ENCODE measurements at places on chromosomes 1 and 21.
A peak's percentile ranks its signal among the peaks of the same experiment; 100 is the strongest.

DNA sequence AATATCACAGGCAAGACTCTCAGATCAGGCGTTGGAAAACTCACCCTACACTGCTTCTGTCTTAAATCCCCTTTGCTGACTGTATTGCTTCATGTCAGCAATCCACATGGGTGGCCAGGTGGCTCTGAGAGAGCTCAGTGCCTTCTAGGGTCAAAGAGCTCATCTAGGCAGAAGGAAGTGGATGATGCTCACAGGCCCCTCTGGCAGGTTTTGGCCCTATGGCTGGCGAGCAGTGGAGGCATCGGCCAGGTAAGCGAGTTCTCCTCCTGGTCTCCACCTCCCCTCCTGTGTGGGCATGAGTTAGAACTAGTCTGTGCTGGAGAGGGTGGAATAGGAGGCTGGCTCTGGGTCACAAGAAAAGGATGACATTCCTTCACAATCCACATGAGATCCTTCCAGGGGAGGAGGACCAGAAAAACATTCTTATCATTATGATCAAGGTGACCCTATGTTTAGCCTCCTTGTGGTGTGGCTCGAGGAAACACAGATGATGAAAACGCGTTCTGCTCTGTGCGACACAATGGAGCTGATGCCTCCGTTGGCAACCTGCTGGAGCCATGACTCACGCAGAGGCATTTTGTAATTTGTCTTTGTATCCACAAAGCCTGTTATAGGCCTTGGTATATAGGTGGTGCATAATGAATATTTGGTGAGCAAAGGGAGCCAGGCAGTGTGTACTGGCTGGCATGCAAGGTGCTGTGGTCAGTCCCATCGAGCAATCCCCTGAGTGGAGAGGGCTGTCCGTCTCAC lies 264.6 kb upstream of the RAB4A start:
- DNase-seq: no peak

GRCh38 chr1:83090195-83090594 lies 908.7 kb downstream of the TTLL7 start:
- no peak for DNase-seq

GRCh38 chr1:47189844-47190508 lies at the start of gene PDZK1IP1:
Gene PDZK1IP1 (minus strand): TSS chr1:47190036. CDS start chr1:47189932, 104 bp downstream.
- peak; percentile 36 for DNase-seq

DNA sequence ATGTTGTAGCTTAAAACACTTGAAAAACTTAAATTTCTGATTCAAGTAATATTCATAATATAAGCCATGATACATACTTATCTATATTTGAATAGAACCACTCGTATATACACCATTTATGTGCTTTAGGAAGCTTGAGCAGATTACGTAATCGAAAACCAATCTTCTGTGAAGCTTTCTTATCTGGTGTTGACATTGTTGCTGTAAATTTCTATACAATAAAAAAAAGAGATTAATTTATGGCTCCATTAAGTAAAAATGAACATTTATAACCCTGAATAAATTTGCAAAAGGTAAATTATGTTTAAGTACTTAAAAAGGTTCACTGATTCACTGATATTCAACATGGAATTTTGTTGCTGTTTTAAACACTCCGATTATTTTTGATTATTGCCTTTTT lies 21.4 kb downstream of the LIN9 start:
- no peak for DNase-seq

DNA sequence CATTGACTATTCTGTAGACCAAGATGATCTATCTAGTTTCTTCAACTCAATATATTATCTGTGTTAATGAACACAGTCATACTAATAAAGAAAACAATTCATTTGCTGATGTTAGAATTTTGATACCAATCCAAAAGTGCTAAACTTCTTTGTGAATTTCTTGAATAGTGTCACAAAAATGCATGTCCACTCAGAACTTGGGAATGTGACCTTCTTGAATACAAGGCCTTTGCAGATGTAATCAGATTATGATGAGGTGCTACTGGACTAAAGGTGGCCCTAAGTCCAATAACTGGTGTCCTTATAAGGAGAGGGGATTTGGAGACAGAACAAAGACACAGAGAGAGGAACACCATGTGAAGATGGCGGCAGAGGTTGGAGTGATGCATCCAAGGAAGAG lies 305.8 kb upstream of the ZP4 start:
- no peak for DNase-seq

DNA sequence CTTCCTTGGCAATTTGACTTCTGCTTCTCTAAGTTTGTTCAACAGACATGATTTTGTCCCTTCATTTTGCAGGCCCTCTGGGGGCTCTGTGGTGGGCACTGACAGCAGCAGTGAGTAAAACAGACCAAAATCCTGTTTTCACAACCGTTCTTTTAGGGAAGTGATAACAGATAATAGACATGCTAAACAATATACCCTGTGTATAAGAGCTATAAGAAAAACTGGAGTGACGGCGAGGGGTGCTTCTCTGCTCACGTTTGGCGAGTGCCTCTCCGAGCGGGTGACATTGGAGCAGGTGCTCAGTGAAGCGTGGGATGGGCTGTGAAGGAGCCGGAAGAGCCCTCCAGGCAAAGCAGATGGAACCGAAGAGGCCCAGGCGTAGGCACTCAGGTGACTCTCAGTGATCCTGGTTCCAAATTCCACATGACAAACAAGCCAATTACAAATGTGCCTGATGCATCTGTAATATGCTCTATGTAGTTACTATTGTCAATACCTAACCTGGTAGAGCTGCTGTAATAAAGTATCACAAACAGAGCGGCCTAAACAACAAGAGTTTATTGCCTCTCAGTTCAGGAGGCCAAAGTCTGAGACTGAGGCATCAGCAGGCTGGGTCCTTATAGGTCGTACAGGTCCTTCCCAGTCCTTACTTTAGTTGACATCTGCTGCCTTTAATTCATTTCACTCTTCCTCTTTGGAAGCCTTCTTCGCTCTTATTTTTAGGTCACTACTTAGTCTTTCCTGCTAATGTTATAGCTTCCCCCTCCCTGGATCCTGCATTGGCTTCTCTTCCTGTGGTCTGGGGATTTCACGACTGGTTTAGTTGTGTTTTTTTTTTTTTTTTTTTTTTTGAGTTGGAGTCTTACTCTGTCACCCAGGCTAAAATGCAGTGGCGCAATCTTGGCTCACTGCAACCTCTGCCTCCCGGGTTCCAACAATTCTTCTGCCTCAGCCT lies 20.1 kb downstream of the OR2B11 start:
- DNase-seq: no peak

GRCh38 chr1:34292472-34292871 lies 115.8 kb downstream of the C1orf94 start:
- no peak for DNase-seq

DNA sequence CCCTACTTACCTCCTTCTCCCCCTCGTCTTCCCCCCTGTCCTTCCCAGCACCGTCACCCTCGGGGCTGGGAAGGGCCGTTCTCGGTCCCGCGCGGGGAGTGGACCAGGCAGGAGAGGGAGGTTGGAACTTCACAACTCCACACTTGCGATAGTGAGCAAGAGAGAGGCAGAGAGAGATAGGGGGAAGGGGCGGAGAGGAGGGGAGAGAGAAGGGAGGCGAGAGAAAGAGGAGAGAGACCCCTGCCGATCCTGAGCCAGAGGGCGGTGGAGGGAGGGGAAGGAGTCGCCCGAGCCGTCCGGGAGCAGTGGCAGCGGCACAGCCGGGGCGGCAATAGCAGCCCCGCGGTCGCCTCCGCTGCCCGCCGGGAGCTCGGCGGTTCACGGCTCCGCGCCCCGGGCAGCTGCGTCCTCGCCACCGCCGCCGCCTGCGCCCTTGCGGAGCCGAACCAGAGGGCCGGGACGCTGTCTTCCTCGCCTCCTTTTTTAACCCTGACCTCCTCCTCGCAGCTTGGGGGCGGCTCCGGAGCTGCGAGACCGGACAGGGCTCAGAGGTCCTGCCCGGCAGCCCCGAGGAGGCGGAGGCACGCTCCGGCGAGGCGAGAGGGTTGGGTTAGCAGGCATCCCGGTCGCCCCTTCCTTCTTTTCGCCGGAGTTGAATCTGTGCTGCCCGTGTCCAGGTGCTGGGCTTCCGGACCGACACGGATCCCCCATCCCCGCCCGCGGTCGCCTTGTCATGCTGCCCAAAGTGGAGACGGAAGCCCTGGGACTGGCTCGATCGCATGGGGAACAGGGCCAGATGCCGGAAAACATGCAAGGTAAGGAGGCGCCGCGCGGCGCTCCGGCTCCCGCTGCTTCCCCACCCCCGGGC lies 11.7 kb downstream of the NR5A2 start:
- DNase-seq: no peak

- DNase-seq: no peak
Measured at GRCh38 chr1:11289064-11289463, 16.1 kb downstream of the UBIAD1 start.

GRCh38 chr1:171254859-171255258 lies 6.6 kb downstream of the FMO1 start:
- DNase-seq: no peak

DNA sequence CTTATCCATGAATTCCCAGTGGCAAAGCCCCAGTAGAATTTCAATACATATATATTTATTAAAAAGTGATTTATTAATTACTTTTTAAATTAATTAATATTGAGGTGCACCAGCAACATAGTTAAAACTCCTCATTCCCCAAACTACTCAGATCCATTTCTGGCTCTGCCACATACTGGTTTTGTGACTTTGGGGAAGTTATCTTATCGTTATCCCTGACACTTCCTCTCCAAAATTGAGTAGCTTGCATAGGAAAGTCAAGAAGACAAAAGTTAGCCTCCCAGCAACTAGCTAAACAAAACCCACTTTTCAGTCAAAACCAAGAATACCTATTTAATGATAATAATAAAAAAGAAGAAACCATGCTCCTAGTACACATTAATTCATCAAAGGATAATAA lies 35.9 kb downstream of the TCP10L start:
- DNase-seq: no peak

DNA sequence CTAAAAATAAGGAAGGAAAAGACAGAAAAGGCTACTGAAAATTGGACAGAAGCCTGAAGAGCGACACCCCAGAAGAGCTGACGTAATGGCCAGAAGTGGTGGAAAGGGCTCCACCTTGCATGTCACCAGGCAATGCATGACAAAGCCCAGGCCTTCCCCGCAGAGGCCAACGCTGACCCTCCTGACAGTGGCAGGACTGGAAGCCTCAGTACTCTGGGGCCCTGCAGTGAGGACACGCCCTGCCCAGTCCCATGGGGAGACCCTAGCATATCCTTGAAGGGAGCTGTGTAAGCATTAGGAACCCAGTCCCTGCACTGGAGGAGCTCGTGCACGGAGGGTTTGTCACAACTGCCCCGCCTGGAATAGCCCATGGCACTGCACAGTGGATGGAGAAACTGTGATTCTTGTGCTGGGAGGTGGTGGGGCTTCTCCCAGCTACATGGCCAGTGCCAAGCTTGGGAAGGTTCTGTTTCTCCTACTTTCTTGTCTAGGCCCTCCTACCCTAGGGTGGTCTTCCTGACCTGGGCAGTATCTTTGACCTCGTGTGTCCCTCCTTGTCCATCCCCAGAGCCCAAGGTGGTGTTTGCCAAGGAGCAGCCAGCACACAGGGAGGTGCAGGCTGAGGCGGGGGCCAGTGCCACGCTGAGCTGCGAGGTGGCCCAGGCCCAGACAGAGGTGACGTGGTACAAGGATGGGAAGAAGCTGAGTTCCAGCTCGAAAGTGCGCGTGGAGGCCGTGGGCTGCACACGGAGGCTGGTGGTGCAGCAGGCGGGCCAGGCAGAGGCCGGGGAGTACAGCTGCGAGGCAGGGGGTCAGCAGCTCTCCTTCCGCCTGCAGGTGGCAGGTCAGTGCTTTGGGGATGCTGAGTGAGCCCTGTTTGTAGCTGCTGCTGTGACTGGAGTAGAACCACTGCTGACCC lies 60.4 kb downstream of the OBSCN start:
- DNase-seq: no peak

GRCh38 chr1:186059311-186059710 lies 315.7 kb downstream of the TPR start:
- DNase-seq: no peak

GRCh38 chr21:17979763-17980162 lies 160.6 kb upstream of the C21orf91 start:
- peak; percentile 54 for DNase-seq

- DNase-seq: no peak
Measured at GRCh38 chr1:37175666-37176215, 141.4 kb upstream of the GRIK3 start.

DNA sequence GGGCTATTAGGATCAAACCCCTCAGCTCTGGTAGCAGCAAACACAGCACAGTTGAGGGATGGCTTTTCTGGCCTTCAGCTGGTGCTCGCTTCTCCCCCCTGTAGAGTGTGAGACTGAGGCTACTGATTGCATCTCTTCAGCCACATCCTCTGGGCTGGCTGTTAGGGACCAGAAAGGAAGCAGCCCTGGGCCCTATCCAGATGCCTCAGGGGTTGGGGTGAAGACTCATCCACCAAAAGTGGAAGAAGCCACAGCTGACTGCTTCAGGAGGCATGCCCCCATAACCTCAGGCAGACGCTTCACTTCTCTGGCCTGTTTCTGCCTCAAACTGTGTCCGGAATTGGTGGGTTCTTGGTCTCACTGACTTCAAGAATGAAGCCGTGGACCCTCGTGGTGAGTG lies 6.2 kb upstream of the TMEM200B start:
- DNase-seq: no peak

GRCh38 chr1:232643251-232643650 lies 13.3 kb upstream of the SIPA1L2 start:
- DNase-seq: no peak

DNA sequence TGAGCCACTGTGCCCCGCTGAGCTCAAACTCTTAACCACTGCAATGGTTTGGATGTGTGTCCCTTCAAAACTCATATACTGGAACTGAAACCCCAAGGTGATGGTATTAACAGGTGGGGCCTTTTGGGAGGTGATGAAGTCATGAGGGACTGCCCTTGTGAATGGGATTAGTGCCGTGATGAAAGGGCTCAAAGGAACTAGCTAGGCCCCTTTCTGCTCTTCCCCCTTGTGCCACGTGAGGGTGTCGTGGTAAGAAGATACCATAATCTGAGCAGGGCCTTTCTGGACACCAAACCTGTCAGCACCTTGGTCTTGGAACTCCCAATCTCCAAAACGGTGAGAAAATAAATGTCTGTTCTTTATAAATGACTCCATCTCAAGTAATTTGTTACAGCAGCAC lies 45.5 kb upstream of the SPOCD1 start:
- no peak for DNase-seq

- DNase-seq: no peak
Measured at GRCh38 chr1:179824265-179824664, 53.3 kb downstream of the TOR1AIP2 start.

DNA sequence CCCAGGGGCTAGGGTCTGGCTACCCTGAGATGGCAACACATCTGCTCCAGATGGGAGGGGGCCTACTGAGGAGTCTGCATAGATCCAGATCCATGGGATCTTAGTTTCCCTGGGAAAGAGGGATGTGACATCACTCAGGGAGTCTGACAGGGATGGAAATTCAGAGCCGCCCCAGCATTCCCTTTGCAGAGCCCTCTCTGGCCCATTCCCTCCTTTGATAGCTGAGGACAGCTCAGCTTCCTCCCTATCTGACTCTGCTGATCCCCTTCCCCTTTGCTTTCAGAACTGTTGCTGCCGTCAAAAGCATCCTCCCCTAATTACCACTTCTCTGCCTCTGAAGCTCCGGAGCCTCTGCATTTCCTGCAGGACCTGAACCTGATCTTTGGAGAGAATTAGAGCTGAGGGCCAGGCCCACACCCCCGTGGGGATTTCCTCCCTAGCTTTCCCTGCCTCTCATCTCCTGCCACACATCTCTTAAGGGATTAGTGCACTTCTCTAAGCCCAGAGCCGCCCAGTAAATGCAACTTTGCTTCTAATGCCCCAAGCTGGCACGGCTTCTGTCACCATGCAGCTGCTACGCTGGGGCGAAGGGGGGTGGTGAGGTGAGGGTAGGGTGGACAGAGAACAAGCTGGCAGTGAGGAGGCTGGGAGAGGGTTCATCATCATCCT lies 9.5 kb upstream of the ASCL5 start:
- no peak for DNase-seq
